NCI-H460 (cell line): ENCODE measurements at places on chromosomes 1 and 21. TPM values are rescaled to one million over a fixed set of nuclear protein-coding genes. Genes with fewer than 3 reads are reported as not detected.

PTGS2 gene
- 2.4 and 3.7 TPM in 2 replicates for total RNA-seq

KLHDC9 gene
- total RNA-seq: 3.6 and 5.3 TPM in 2 replicates

FBXO2 gene
- 0.35 and 0.50 TPM in 2 replicates for total RNA-seq

RPE65 gene
- total RNA-seq: 4.1 and 5.0 TPM in 2 replicates

GRCh38 chr1:228828151-228828550, 92.9 kb downstream of the RHOU start:
- no peak for DNase-seq

DNA sequence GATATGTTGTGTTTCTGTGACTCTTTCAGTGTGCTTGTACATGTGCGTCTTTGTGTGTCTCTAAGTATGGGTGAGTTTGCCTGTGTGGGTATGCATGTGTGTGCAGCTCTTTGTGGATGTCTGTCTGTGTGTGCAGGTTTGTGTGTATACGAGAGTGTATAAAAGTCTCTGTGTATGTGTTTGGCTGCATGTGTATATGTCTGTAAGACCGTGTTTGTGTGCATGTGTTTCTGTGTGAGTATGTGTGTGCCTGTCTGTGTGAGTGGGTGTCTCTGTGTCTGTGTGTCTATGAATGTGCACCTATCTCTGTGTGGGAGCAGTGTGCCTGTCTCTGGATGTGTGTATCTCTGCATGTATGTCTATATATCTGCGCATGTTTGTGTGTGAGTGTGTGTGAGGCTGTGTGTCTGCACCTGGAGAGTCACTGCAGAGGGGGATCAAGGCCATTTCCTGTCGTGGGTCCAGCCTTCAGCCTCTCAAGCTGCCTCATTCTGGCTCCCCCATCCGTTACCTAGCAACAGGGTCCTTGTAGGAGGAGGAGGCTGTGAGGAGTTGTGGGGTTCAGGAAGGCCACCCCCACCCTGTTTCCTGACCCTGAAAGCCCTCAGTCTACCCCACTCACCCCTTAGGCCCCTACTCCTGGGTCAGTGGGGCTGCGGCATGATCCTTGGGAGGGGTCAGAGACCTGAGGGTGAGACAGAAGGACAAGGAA, 10.4 kb downstream of the FGR start:
- no peak for DNase-seq
